AG09319 (cell line): ENCODE measurements at places on chromosomes 11 and 22.

- no peak for DNase-seq
Observed at GRCh38 chr11:30295178-30295885, 27.6 kb upstream of the ARL14EP start.

DNA sequence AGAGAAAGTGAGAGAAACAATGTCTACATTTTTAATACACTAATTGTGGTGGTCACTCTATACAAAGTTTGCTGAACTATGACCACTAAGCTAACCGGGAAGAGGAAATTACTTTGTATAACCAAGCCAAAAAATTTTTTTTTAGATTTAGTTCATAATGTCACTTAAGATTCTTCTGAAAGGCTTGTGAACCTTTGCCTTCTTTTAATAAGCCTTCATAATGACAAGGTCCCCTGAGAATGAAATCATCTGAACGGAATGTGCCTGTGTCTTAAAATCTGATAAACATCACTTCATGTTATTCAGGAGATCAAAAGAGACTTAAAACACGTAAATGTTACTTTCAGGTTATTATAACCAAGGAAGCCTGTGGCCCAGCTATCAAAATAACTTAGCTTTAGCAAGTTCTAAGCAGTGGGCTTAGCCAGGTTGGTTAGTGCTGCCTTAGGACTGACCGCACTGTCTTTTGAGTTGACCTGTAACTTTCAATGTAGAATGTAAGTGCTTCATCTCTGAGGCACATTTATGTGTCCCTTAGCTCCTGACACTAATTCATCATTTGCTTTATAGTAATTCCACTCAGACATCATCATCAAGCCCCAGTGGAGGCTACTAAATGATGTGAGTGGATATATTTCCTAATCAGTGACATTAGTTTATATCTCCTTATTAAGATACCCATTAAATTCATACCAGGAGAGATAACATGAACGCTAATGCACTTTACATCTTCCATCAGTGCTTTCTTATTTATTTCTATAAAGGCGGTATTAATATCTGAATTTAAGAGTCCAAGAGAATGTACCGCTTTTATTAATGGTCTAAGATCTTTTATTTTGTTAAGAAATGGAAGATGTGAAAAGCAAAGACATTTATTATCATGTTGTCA is 122.5 kb downstream of the WNT11 start:
- DNase-seq, result no peak

- no peak for DNase-seq
Observed at GRCh38 chr22:46336119-46337078, 885 bp downstream of the TRMU start.

GRCh38 chr11:77081381-77081851 is 14.6 kb downstream of the CAPN5 start:
- DNase-seq, result no peak

- DNase-seq, result no peak
Observed at GRCh38 chr22:26949193-26949592, 291.8 kb downstream of the MIAT start.

- peak; percentile 14 for DNase-seq
Observed at GRCh38 chr11:76694664-76695063, 24.1 kb upstream of the LRRC32 start.

DNA sequence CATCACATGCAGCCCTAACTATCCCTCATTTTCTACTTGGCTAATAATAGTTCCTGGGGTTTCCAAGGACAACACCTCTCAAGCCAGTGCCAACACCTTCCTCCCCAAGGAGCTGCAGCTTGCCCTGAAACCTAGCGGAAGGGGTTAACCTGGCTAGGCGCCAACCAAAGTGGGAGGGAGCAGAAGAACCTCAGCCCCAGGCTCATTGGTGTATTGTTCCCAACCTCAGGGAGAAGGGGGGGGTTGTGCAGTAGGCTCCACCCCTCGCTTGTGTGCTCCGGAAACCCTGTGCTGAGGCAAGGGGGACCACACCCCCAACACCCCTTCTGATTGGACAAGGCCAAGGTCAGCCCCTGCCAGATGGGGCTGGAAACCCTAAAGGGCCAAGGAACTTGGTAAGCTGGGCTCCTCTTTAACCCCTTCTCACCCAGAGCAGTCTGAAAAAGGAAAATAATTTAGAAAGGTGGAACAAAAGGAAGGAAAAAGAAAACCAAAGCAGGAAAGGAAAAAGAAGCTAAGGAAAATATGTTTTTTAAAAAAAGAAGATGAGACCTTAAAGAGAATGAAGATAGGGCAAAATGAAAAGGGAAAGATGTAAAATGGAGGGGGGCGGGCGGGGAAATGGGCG is 2.5 kb downstream of the MTA2 start:
- DNase-seq, result peak; percentile 97

- no peak for DNase-seq
Observed at GRCh38 chr11:128468111-128468510, 119.2 kb downstream of the ETS1 start.

DNA sequence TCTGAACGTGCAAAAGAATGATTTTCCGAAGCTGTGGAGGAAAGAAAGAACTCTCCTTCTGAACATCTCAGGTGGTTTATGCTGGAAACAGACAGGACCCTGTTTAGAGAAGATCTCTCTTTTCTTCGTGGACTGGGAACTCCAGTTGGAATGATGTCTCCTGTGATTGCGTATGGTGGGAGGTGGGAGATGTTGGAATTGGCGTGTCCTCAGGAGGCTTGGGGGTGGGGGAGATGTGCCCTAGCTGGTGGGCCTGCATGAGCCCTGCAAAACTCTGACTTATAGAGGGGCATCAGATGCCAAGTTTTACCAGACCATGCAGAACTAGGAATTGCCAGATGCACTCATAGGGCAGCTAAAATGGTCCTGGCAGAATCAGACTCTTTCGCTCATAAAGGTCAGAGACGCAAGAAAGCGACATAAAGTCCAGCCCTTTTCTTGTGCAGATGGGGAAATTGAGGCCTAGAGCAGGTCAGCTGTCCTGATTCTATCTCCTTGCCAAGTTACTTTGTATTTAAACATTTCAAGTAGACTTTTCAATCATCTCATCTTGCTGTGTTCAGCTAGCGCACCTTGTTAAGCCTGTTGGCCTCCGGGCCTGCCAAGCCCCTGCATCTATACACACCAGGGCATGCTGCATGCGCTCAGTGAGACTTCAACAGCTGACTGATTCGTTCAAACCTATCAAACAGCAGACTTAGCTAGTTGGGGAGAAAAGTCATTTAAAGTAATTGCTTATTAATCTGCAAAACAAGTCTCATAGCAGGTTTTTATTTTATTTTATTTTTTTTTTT is 34.2 kb upstream of the EHF start:
- DNase-seq, result no peak

DNA sequence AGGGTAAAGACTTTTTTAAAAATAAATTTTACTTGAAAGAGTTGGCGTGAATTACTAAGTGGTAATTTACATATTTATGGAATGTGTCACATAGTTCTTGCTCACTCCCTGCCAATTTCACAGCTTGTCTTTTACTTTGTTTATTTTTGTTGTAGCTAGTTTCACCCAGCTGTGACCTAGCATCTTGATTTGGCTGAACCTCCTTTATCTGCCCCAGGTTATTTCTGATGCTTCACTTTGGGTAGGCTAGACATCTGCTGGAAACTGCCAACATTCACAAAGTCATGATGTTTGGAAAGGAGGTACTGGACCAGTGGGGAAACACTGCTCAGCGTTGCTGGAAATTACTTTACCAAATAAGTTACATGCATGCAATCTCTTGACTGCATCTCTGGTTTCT is 1676.0 kb upstream of the RAG2 start:
- no peak for DNase-seq

- DNase-seq, result no peak
Observed at GRCh38 chr11:61609980-61610366, 29.1 kb upstream of the SYT7 start.

GRCh38 chr11:62462508-62462892 is 43.7 kb downstream of the SCGB1A1 start:
- DNase-seq, result no peak

DNA sequence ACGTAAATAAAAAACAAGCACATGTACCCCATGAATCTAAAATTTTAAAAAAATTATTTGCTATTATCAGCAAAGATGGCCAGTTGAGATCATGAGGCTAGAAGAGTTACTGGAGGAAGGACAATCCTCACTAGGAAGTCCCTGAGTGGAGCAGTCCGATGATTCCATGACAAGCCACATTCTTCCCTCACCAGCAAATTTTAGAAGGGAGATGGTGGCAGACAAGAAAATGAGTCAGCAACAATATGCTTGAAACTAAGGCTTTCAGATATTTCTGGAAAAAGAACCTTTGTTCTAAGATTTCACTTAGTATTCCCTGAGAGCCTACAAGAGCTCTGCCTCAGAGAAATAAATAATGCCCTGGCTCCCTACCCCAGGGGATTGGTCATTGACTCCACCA is 34.9 kb downstream of the P4HA3 start:
- DNase-seq, result no peak

- no peak for DNase-seq
Observed at GRCh38 chr11:77501758-77502157, 27.9 kb upstream of the PAK1 start.
